Endodermal cell (in vitro differentiated cells): ENCODE measurements at places on chromosomes 2 and 18.

DNA sequence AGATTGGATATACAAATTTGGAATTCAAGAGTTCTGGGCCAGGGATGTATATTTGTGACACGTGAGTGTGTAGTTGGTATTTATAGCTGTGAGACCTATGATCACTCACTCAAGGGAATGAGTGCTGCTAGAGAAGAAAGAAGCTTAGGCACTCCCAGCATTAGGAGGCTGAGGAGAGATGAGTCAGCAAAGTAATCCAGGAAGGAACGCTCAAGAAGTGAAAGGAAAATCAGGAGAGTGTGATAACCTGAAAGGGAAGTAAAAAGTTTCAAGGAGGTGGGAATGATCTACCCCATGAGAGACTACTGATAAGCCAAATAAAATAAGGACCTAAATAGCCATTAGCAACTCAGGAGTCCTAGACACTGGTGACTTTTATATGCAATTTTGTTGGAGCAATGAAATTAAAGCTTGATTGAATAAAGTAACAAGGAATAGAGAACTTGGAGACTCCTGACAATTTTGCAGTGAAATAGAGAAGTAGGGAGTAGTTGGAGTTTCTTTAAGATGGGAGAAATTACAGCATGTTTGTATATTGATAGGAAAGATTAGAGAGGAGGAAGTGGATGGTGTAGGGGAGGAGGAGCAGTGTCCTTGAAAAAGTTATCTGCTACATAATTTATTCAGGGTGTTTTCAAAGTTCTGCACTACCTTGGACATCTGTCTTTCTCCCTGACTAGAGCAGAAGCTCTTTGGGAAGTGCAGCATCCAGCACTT, 89.9 kb downstream of the UBE2E3 start:
- no peak for DNase-seq

GRCh38 chr2:239300871-239301735, 99.7 kb downstream of the HDAC4 start:
- DNase-seq = peak; percentile 44

DNA sequence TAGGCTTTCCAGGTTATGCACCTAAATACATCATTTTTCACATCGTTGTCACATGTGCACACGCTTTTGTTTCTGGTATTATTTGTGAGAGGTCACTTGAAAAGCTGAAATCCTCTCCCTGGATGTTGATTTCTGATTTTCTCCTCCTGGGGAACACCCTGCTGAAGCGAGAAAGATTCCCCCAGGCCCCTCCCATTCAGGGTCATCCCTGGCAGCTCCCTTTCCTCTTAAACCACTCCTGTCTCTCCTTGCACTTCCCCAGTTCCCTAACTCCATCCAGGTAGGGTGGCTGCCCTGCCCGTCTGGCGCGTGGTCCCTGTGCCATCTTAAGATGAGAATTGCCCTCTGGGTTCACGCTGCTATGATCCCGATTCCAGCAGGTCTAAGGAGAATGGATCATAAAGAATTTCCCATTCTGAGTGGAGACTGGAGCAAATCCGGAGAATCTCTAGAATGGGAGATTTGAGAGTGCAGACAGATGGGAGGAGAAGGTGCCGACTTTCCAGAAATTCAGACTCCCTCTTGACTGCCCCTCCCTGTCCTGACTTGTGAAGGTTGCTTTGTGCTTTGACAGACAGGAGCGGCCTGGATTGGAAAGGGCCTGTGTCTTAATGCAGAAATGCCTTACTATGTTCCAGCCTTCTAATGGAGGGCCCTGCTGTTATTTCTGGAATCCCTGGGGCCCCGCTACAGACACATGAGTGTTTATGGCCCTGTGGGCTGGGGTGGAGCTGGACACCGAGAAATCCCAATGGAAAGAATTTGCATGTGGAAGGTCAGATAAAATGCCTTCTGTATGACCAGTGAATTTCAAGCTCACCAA, 1.3 kb upstream of the YWHAQ start:
- DNase-seq = peak; percentile 75

DNA sequence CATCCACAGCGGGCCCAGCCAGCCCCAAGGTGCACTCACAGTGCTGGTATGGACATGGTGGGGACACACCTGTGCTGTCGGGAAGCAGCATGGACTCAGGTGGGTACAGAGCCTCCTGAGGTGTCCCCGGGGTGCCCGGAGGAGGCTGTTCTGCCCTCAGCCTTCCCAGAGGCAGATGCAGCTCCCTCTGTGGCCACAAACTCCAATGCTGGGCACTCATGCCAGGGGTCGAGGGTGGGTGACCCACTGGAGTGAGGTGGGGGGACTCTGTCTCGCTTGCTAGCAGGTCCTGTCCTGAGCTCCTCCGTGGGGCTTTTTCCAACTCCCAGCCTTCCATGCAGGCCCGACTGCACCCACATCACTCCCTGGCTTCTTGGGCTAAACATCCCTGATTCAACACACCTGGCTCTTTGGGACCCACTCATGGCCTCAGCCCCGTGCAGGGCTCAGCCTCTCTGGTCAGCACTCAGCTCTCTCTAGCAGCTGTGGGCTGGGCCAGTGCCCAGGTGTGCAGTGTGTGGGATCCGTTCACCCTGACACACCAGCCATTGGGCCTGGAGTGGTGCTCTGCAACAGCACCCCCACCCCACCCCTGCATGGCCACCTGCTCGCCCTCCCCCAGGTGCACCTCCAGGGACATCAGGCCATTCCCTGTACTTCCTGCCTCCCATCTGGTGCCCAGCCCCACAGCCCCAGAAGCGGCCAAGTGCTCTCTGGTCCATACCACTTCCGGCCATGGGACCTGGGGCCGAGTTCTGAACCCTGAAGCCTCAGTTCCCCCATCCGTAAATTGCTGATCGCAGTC, 16.0 kb downstream of the RAMP1 start:
- peak; percentile 24 for DNase-seq

- DNase-seq = no peak
Observed at GRCh38 chr2:20381457-20381856, 30.8 kb upstream of the PUM2 start.

GRCh38 chr18:11521853-11522252, 87.5 kb upstream of the SLC35G4 start:
- no peak for DNase-seq
